Right renal cortex interstitium (tissue), 3 donors: ENCODE measurements at places on chromosomes 4 and X. TPM values are rescaled to one million over a fixed set of nuclear protein-coding genes. Genes with fewer than 3 reads are reported as not detected.

The SLC9B1 gene
- 4.1 TPM for polyA plus RNA-seq

The LRIT3 gene
- 0.51 TPM for polyA plus RNA-seq

The NLGN3 gene
- polyA plus RNA-seq: 3.9 TPM

The CT45A5 gene
- not detected for polyA plus RNA-seq

The ACOX3 gene
- polyA plus RNA-seq: 13.8 TPM

The GAGE13 gene
- polyA plus RNA-seq: not detected

The CCDC120 gene
- 8.9 TPM for polyA plus RNA-seq

The MND1 gene
- polyA plus RNA-seq: 16.9 TPM

The CFI gene
- polyA plus RNA-seq: 92.6 TPM

The OTUD4 gene
- 40.0 TPM for polyA plus RNA-seq

The SMPX gene
- 0.28 TPM for polyA plus RNA-seq

The LONRF3 gene
- polyA plus RNA-seq: 1.2 TPM

The TMEM35A gene
- 7.9 TPM for polyA plus RNA-seq

DNA sequence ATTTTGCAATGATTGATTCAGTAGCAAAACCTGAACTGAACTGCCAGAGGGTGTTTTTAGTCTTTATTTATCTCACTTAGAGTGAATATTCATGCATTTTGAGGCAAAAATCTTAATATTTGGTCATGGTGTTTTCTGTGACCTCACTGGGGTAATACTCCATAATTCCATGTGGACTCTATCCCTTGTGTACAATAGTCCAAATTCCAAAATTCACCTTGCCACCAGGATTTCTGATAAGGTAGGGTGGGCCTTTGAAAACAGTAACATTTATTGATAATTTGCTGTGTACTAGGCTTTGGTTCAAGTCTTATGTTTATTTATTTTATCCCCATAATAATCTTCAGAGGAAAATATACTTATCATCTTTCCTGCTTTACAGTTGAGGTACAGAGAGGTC, 68.4 kb upstream of the PDE5A start:
- DNase-seq: no peak

GRCh38 chr4:145177511-145177905, 2.9 kb downstream of the OTUD4 start:
- DNase-seq: no peak

- no peak for DNase-seq
Observed at GRCh38 chrX:79153348-79153747, 8.9 kb downstream of the GPR174 start.

DNA sequence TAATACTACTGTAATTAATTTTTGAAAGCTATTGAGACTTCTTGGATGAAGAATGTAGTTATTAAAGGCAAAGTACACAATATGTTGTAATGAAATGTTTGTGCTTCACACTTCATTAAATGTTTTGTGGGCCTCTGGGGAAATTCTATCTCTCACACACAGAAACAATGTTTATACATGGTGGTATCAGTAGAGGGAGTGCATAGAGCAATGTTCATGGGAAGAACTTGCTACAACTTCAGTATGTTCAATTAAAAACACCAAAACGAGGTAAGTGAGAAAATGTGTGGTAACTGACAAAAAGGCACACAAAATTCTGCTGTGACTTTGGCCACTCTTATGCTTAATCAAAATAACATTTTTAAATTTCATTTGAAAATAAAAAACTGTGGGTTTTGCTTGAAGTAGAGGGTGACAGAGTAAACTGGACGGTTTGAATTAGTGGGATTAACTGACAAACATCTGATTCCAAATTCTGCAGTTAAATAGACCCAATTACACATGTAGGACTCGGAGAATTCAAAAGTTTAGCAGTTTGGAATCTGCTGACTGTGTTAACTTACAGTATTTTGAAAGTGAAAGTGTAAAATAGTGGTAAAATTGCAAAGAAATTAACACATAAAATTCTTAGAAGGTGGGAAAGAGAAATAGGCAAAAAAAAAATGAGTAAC, 111.4 kb upstream of the TTC29 start:
- no peak for DNase-seq

DNA sequence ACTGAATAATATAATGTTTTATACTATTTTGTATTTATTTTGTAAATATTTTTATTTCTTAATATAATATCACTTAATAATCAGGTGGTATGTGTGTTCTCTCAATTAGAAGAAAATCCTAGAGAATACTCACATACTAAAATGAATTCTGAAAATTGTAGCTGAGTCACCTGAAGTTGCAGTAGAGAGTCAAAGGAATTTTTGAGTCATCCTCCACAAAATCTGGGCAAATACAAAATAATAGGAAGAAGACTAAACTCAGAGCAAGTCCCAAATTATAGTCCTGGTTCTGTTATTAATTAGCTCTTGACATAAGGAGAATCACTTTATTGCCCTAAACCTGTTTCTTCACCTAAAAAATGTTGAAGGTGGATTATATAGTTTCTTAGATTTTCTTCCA, 57.8 kb downstream of the SPATA4 start:
- DNase-seq: no peak

GRCh38 chr4:78057135-78057599, at the start of gene FRAS1:
Gene FRAS1, plus strand, starts transcription at chr4:78057323. Its CDS starts 687 bp downstream, at chr4:78058010.
- DNase-seq: peak; percentile 25

DNA sequence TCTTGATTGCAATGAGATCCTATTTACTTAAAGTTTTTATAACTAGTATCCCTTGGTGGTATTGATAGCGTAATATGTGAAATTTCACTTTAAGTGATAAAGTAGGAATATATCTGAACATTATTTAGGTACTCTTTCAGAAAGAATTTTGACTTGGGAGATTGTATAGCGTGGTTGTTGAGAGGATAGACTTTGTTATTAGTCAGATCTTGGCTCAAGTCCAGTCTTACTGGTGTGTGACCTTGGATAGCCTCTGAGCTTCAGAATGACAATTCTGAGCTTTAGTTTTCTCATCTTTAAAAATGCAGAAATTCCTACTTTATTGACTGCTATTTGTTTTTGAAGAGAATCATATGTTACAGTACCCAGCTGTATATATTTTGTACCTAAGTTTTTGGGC, 32.6 kb downstream of the DCK start:
- DNase-seq: no peak

DNA sequence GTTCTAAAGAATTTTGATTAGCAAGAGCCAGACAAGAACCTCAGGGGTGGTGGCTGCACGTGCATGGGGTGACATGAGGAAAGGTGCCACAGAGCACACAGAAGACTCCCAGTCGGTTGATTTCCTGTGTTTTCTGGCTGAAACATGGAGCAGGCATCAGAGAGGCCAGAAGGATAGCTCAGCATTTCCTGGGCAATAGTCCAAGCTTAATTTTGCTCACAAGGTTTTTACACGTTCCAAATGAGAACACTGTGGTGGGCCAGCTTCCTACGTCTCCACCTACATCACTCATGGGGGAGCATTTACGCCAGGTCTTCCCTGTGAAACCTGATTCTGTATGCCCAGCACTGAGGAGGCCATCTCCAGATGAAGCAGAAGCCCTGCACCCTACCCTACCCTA, 212.5 kb upstream of the CLNK start:
- DNase-seq: no peak

DNA sequence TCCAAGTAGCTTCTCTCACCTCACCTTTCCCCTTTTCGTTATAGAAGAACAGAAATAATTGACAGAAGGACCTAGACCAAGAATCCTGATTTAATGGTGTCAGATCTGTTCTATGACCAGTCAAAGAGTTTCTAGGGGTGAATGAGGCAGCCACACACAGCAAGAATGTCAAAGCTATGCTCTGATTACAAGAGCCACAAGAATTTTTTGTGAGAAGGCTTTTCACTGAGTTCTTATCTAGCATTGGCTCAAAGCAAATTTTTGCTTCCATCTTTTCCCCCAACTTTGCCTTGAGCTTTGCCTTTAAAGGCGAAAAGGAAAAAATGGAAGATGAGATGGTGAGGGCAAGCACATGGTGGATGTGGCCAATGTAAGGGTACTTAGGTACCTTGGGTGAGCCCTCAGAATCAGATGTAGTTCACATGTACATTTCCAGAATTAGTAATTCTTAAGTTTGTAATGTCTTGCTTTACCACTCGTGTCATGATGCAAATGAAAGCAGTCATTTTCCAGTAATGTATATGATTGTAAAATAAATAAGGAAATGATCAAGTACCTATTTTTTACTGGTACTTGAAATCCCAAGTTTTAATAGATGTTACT, 23.5 kb downstream of the FMR1 start:
- no peak for DNase-seq

DNA sequence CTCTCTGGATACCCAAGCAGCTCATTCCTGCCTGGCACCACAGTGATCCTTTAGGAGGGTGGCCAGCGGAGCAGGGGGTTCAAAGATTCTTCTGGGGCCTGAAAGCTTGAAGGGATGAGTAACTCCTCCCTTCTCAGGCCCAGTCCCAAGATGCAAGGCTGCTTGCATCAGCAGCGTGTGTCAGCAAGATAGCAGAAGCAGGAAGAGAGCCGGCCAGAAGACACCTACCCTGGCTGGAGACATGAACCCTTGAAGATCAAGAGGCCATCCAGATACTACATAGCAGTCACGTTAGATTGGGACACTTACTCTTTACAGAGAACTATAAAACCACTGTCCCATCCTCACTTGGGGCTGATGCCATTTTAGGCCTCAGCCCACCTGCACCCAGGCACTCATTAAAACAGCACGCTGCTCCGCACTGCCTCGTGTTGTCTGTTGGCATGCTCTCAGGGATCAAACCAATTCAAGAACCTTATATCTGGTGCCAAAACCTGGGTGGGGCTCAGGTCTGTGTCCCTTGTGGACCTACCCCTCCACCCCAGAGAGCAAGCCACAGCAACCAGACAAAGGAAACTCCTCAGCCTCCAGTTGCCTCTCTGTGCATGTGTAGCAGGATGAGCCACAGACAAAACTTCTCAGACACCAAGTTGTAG, 6.5 kb downstream of the UGT2B17 start:
- no peak for DNase-seq

- DNase-seq: no peak
Observed at GRCh38 chrX:111168314-111168713, 72.3 kb downstream of the PAK3 start.

- DNase-seq: no peak
Observed at GRCh38 chr4:125572601-125573000, 257.8 kb downstream of the FAT4 start.

- no peak for DNase-seq
Observed at GRCh38 chr4:85402371-85402770, 72.6 kb upstream of the ARHGAP24 start.

GRCh38 chr4:6333301-6334202, 63.9 kb downstream of the WFS1 start:
- no peak for DNase-seq

DNA sequence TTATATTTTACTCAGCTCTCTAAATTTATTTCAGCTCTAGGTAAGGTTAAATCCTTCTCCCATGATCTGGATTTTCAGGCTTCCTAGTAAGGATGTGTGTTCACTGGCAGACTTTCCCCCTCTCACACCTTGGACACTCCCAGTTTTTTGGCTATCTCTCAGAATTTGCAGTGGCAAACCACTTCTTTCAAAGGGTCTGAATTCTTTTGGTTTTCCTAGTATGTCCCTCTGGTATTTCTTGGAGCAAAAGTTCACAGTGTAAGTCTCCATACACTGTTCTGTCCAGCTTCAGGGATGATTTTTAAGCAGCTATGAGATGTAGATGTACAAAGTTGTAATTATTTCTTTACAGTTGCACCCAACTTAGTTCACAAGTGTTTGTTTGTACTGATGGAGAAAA, 653.8 kb upstream of the GALNT7 start:
- DNase-seq: no peak

- no peak for DNase-seq
Observed at GRCh38 chrX:74351760-74352159, 47.8 kb downstream of the ZCCHC13 start.

DNA sequence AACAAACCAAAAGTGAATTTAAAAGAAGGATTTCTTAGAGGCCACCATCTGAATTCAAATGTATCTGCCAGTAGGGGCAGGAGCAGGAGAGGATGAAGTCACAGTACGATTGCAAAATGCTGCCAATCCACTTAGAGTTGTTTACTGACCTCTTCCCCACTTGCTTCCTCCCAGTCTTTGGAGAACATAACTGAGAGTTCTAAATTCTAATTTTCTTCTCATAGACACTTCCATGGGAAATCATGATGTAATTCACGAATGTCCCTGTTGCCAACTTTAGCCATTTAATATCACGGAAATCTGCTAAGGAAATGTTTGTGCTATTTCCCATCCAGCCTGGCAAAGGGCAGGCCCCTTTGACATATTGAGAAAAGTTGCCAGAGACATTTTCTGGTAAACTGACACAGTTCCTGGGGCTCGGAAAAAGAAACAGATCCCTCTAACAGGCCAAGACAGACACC, 33.6 kb upstream of the NOCT start:
- no peak for DNase-seq

- no peak for DNase-seq
Observed at GRCh38 chrX:49876750-49877149, 2.5 kb upstream of the USP27X start.

DNA sequence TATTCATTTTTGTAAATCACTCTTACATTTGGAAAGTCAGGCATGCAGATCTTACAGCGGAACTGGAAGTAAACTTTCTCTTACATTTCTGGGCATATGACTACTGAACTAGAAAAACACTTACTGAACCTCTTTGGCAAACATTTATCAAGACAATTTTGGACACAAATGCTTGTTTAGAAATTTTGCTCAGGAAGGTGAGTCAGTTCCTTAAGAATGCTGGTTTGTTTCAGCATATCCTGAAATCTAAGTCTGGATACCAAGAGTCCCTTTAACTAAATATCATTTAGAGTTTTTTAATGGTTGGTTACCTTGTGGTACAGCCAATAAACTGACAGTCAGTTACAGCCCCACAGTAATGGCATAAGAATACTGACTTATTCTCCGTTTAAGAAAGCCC, 15.0 kb downstream of the SHISA3 start:
- no peak for DNase-seq

- no peak for DNase-seq
Observed at GRCh38 chr4:71625005-71625404, 158.9 kb downstream of the GC start.

DNA sequence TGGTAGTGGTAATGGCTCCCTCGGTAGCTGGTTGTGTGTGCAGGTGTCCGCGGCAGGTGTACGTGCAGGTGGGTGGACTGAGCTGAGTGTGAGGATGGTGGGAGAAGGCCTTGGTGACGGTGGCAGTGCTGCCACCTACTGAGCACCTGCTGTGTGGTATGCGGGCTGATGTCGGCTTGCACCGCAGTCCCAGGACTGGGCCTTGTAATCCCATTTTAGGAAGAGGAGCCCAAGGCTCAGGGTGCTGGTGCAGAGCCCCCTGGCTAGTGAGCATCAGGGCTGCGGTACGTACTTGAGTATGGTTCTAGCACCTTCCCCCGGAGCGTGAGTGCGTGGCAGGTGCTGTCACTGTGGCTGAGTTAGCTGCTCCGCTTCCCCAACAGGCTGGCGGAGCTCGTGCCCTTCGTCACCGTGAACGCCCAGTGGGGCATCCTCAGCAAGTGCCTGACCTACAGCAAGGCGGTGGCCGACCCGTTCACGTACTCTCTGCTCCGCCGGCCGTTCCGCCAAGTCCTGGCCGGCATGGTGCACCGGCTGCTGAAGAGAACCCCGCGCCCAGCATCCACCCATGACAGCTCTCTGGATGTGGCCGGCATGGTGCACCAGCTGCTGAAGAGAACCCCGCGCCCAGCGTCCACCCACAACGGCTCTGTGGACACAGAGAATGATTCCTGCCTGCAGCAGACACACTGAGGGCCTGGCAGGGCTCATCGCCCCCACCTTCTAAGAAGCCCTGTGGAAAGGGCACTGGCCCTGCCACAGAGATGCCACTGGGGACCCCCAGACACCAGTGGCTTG, 5.7 kb upstream of the CPZ start:
- no peak for DNase-seq

GRCh38 chrX:149984411-149984810, 46.1 kb upstream of the EOLA2 start:
- no peak for DNase-seq

- no peak for DNase-seq
Observed at GRCh38 chr4:152451496-152451895, 84.4 kb downstream of the FBXW7 start.

- DNase-seq: no peak
Observed at GRCh38 chrX:102042372-102043325, 82.8 kb upstream of the TCEAL2 start.
